ENCODE measurements at places on chromosomes 11 and 22.

DNA sequence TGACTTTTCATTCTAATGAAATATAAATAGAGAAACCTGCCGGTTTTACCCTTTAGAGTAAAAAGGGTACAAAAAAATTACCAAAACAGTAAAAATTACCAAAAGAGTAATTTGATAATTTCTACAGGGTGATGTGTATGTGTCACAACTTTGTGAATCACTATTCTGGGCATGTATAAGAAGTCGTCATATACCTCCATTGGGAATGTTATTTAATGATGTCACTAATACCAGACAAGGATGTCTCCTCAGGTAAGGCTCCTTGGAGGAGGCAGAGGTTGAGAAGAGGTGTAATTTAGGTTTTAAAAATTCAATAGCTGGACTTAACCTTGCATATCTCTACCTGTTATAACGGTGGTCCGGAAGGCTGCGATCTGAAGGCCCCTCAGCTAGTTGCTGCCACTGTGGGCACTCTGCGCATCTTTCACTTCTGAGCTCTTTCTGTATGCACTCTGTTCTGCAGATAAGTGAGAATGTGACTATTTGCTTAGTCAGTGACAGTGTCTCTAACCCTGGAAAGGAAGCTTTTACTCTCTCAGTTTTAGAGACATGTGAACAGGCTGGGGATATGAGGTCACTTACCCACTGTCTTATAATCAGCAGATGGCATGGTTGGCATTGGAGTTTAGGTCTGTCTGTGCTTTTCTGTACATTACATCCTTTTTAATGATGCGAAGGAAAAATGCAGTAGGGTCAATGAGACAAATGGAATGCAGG lies 987 bp upstream of the NCR3LG1 start:
- no peak for DNase-seq

DNA sequence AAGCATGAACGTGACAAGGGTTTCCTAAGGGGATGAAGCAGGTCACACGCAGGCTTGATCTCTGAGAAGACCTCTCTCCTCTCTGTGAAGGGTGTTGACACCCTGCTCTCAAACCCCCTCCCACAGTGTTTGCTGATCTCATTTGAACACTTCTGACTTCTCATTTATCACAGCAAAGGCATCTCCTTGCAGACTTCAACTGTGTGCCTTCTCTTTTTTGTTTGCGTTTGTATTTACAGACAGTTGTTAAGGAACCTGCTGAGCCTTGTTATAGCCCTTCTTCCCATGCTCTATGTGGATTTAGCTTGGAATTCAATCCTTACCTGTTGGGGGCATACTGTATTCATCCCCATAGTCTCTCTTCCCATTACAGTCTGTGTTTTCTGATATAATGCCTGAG lies 206.5 kb downstream of the NELL1 start:
- DNase-seq: no peak

GRCh38 chr11:46489656-46490560 lies 98.3 kb upstream of the CHRM4 start:
- peak; percentile 12 for DNase-seq

GRCh38 chr11:46601129-46601528 lies 7.3 kb upstream of the AMBRA1 start:
- no peak for DNase-seq

GRCh38 chr11:37313266-37313665 lies 715.2 kb upstream of the RAG2 start:
- DNase-seq: no peak

DNA sequence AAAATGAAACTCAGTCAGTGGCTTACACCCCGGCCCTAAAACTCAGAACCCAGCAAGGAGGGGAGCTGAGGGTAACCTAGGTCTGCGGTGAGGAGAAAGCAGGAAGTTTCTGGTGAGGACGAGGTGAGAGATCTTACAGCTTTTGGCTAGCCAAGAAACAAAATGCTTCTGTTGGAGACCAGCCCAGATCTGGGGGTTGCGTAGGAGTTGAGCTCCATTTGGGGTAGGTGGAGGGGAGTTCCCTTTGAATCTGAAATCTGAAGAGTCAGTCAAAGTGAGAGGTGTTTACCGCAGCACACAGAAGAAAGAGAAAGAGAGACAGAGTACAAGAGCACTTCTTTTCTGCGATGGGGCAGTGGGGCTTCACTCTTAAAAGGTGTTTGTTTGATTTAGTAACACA lies 29.6 kb downstream of the EHF start:
- DNase-seq: no peak

- no peak for DNase-seq
These were observed 78.2 kb downstream of the GGT1 start for GRCh38 chr22:24681236-24681635.

DNA sequence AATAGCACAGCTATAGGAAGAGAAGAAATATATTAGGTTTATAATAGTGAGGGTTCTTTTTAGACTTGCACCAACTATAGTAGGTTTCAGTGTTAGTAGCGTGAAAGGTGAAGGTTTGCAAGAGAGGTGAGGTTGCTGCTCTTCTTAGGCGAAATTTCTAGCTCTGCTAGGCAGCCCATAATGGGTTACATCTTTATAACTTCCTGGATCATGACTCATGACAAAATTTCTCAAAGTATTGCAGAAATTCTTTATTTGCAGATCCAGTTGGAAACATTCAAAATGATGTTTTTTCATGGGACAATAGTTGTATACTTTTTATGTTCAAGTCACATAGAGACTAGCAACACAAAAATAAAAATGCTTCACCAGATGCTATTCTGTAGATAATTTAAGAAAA lies 260.0 kb downstream of the SOX6 start:
- DNase-seq: no peak

- DNase-seq: no peak
These were observed 30.7 kb downstream of the SCUBE2 start for GRCh38 chr11:9060700-9061111.

DNA sequence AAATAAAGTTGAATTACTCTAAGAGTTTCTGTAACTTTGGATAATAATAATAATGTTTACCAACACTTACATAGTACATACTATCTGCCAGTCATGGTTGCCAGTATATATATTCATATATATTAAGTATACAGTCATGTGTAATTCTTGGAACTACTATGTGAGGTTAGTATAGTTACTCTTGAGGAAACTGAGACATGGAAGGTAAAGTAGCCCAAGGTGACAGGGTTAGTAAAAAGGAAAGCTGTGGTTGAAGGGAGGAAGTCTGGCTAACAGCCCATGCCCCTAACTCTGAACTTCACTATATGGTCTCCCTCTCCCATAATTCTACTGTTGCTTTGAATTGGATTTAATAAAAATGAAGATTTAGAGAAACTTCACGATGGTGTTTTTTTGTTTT lies 24.9 kb downstream of the FDX1 start:
- DNase-seq: no peak

GRCh38 chr11:78795621-78796261 lies 221.1 kb upstream of the NARS2 start:
- no peak for DNase-seq

GRCh38 chr22:47121791-47122190 lies 359.3 kb downstream of the TBC1D22A start:
- no peak for DNase-seq

DNA sequence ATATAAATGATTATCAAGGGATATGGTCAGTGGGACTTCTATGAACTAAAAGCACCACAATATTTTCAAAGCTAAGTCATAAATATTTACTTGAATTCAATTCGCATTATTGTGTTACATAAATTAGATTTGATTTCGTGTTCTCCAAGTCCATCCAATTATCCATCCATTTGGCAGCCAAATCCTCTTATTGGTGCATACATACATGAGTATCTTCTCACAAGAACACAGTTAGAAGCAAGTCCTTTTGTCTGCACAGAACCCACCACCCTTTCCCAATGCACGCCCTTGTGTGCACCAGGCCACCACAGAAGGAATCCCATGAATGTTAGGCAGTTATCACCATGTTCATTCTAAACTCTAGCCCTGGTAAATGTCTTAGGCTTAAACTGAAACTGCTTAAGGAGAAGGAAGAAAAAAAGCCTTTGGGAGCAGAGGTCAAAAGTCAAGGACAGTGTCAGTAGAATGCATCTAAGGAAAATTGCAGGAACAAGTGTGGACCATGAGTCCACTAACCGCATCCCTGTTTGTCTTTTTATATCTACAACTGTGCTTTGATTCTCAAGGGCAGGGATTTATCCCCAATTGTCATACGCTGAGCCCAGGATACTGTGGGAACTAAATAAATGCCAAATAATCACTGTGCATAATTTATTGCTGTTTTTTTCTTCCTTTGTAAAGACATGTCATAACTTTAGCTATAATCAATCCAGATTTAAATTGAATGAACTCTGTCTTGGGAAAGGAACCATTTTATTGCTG lies 108.2 kb upstream of the DDI1 start:
- no peak for DNase-seq

GRCh38 chr11:69918938-69919650 lies 99.9 kb upstream of the FGF3 start:
- DNase-seq: peak; percentile 52

GRCh38 chr11:104061853-104062521 lies 25.5 kb downstream of the DDI1 start:
- DNase-seq: no peak

GRCh38 chr11:68958211-68958610 lies 22.6 kb downstream of the MRGPRD start:
- no peak for DNase-seq

DNA sequence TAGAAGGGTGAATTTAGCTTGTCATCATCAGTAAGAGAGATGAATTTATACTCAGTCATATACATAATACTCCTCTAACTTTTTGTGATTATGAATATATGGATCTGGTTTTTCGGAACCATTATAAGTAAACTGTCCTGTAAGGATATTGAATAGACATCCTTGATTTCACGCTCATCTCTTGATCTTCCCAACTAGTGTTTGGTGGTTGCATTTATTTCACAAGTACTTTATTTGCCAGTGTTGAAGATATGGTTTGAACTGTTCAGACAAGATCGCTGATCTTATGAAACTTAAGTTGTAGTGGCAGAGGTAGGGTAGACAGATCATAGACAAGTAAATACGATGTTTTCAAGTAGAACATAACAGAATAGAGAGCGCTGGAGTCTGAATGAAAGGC lies 3.0 kb downstream of the FBXO7 start:
- no peak for DNase-seq

DNA sequence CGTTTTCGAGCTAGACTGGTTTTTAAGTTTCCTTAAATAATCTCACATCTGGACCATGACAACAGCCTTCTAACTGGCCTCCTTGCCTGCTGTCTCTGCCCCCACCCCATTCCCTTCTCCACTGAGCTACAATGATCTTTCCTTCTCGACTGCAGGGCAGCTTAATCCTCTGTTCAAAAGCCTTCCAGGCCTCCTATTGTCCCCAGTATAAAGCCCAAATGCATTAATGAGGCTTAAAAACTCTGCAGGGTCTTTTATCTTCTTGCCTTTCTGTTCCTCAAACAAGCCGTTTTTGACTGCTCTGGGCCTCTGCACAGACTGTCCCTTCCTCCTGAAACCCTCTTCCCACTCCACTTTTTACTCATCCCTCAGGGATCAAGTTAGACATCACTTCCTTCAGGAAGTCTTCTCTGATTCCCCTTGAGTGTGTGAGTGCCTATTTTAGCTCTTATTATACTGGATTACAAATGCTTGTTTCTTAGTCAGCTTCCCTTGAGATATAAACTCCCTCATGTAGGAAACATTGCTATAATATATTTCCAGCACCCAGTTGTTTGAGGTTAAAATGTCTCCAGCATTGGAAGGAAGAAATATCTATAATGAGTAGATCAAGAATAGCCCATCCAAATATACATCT lies 23.6 kb upstream of the PAMR1 start:
- DNase-seq: no peak

All from naive B cell (primary cell).